T-helper 22 cell (primary cell): ENCODE measurements at places on chromosomes 11 and 22.

DNA sequence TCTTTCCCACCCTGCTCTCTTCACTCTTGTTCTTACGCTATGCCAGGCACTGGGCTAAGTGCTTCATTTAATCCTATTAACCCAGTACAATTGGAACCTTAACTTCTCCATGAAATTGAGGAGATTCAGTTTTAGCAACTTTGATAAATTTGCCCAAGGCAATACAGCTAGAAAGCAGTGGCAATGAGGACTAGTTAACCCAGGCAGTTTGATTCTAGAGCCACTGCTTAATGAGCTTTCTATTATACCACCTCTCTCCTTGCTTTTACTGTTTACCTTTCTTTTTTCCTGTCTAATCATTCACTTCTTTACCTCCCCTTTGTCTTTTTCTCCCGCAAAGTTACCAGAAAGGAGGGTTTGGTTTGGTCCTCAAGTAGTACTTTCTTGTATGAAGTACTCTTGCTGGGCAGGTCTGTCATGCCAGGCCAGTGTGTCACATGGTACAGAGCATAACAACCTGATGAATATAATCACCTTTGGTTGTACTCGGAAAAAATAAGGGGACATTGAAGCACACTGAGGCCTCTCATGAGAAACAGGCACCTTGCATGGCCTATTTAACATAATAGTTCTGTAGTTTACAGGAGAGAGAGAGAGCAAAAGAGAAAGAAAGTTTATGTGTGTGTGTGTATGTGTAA lies 70.6 kb downstream of the PDHX start:
- DNase-seq = no peak

GRCh38 chr11:45082744-45083543 lies 63.5 kb upstream of the PRDM11 start:
- no peak for DNase-seq

GRCh38 chr11:126390272-126390867 lies 34.9 kb downstream of the ST3GAL4 start:
- DNase-seq = no peak

- DNase-seq = no peak
These were observed 22.2 kb downstream of the PTDSS2 start for GRCh38 chr11:472272-472671.

DNA sequence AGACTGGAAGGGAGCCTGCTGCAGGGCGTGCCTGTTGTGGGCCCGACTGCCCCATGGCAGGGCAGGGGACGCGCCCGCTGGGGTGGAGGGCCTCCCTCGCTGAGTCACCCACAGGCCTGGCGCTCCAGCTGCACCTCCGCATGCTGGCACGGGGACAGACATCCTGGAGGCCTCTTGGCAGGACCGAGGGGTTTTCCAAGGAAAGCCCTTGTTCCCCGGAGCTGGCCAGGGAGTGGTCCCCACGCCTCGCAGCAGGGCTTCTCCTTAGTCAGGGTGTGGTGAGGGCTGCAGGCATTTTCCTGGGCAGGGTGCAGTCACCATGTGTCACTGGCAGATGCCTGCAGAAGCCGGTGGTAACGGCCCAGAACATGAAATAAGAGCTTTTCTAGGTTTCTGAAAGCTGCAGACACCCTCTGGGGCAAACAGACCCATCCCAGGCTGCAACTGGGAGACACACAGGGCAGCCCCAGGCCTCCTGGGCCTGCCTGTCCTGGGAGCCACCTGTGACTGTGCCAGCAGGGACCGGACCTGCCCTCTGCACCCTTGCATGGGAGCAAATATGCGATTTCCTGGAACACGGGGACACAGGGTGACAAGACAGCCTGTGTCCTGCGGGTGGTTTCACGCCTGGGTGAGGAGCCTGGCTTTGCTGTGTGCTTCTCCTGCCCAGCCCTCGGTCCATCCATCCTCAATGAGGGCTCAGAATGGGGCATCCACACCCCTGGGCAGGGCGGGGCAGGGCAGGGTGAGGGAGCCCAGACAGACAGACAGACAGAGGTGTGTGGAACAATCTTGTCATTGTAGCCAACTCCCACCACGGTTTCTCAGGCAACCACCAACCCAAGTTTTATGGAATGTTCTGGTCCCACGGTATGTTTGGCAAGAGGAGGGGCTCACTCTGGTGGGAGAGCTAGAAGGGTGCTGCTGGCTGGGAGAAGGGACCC lies 43.2 kb upstream of the FADD start:
- no peak for DNase-seq
